ENCODE measurements at places on chromosomes 16 and 17.
A peak's percentile ranks its signal among the peaks of the same experiment; 100 is the strongest.

DNA sequence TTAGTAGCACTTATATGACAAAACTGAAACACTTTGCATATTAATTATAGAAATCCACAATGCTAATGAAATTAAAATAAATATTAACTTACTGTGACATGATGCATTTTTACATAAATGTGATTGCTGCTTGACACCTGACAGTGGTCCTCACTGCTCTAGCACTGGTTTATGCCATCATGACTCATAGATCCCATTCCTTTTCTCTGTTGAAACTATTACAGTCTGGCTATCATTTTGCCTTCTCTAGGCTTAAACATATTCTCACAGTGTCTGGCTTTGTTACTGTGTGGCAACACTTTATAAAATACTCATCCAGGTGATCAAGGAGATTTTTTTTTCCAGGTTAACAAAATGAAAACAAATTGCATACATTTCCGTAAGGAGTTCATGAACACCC is 108.0 kb downstream of the MRTFB start:
- DNase-seq = no peak

DNA sequence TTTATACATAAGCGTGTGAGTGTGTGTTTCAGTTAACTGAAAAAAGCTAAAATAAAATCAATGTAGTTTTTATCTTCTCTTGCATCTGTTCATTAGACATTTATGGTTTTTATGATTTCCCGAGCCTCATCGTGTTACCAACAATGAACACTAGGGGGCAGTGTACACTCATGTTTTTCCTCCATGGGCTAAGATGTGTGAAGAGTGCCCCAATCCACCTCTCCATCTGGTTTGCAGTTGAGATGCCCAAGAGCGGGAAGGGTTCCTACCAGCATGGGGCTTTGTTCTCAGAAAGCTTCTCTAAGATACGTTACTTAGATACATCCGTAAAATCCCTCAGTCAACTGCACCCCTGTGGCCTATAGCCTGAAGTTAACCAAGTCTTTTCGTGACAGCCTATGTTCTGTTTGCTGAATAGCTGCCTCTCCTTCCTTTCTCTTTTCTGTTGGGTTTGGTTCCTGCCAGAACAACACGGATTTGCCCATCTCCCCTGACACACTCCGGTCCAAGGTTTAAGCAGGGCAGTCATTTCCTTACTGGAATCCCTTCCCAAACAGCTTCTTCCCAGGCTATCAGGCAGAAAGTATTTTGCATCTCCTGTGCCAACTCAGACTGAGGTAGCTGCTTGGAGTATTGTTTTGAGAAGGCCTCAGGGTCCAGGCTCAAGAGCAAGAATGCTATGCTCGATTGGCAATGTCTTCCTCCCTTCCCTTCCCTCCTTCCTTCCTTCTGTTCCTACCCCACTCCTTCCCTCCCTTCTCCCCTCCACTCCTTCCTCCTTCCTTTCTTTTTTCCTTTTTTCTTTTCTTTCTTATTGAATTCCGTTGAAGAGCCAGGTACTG is 12.9 kb upstream of the ELAC2 start:
- peak; percentile 5 for DNase-seq

DNA sequence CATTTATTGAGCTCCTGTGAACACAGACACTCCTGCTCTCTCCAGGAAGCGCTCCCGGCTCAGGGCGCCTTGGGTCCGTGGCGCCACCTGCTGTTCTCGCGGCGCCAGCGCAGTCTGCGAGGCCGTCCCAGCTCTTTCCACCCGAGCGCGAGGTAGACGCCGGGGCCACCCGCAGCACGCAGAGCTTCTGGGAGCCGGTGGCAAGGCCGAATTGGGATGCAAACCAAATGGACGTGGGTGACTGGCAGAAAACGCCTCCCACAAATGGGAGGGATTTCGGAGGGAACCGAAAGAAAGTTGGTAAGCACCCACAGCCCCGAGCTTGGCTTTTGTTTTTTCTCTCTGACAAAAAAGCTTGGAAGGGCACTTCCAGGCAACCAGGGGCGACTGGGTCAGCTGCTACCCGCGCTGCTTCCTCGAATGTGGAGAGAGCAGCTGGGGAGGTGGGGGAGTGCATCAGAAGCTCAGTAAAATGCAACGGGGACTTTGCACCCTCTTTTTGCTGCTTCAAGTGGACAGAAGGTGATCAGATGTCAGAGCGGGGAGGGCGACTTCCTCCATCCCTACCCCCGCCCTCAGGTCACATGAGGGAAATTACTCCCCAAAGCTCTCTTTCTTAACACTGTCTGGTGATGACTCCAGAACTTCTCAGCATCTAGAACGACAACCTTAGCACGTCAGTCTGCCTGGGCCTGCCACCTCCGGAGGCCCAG is 13.5 kb upstream of the N4BP1 start:
- peak; percentile 71 for DNase-seq

DNA sequence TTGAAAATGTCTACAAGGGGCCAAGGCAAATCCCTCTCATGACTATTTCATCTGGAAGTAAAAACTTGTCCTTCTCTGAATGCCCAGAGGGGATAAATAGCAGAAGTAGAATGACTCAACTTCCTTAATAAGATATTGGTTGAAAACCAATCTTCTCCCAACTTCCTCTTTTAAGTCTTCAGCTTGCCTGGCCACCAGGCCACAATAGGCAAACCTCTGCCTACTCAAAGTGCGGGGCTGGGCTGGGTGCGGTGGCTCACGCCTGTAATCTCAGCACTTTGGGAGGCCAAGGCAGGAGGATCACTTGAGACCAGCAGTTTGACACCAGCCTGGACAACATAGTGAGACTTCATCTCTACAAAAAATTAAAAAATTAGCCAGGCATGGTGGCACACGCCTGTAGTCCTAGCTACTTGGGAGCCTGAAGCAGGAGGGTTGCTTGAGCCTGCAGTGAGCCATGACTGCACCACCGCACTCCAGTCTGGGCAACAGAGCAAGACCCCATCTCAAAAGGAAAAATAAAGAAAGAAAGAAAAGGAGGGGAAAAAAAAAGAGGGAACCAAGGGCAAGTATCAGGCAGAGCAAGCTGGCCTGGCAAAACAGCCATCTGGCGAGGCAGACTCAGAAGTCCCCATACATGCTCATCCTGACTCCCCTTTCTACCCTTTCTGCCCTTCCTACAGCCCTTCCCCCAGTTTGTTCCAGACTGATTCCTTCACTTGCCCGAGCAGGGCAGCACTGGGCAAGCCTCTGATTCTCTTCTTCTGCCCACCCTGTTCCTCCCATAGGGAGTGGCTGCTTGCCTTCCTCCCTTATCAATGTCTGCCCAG is 20.6 kb downstream of the MAP3K14 start:
- DNase-seq = no peak

DNA sequence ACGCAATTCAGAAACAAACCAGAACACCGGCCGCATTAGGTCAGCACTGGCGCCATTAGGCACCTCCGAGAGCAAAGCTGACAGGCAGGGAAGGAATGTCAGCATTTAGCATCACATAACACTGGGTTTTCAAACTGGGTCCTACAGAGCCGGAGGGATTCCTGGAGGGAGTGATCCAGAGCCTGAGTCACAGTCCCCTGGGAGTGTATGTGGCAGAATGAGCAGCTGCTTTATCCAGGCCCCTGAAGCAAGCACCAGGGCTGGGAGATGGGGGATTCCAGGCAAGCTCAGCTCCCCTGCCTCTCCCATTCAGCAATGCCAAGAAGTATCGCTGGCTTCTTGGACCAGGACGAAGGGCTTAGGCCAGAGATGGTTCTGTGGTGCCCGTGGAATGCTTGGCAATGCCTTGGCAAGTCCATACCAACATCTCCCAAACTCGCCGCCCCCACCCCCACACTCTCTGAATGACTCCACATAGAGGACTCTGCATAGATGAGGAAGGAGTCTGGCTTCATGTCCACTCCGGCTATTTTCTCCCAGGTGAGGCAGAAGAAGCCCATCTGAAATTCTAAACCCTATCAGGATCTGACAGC is 20.4 kb downstream of the GAS7 start:
- no peak for DNase-seq

- no peak for DNase-seq
These were observed 1.0 kb downstream of the RHBDL3 start for GRCh38 chr17:32266389-32267301.

- DNase-seq = no peak
These were observed 53.4 kb downstream of the NF1 start for GRCh38 chr17:31148205-31148604.

DNA sequence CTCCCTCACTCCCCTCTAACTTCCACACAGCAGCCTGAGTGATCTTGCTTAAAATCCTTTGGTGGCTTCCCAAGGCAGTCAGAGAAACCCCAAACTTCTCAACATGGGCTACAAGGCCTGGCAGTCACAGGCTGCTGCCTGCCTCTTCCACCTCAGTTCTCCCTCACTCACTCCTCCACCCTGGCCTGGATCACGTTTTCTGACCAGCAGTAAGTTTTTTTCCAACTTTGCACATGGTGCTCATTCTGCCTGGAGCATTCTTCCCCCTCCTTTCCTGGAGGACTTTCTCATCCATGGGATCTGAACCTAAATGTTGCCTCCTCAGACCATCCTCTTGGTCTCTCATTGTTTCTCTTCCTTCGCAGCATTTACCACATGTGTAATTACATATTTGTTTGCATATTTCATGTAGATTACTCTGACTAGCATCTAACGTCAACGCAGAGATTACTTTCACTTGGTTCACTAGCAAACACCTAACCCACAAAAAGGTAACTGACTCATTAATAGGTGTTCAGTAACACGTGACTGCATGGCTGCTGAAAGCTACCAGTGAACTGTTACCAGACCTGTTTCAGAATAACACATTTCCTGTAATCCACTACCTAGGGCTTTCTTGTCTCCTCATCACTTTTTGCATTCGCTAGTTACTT is 17.1 kb downstream of the GNA13 start:
- no peak for DNase-seq

DNA sequence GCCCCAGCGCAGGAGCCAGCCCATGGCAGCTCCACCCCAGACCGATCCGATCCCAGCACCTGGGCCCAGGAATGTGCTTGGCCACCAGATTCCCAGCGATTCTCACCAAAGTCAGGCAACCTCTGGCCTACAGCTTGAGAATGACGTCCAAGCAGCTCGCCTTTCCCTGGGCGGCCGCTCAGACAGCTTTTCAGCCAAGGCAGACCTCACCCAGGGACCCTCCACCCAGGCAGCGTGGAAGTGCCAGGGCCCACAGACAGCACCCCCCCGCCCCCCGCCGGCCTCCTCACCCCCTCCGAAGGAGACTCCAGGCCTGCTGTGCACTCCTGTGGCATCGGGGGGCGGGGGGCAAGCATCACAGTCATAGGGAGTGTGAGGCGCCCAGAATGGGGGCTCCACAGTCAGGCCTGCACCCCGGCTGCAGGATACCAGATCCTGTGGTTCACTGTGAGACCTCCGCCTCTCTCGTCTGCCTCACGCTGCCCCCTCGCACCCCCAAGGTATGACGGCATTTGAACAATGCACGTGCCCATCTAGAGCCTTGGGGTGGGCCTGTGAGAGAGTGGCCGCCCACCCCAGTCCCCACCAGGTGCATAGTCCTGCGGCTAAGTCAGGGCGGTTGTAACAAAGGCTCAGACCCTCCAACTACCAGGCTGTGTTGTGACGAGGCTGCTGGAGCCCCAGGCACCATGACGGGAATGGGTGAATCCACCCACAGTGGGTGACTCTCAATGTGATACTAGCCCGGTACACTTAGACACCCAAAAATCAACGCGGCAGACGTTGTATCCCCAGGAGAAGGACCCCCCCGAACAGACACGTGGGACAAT is 6.0 kb downstream of the CEP295NL start:
- DNase-seq = no peak

All from NCI-H2227 treated with DMSO at 0.1 percent for 48 hours (cell line).